M059J (cell line): ENCODE measurements at places on chromosomes 3 and 15. TPM values are rescaled to one million over a fixed set of nuclear protein-coding genes. Genes with fewer than 3 reads are reported as not detected.

DNA sequence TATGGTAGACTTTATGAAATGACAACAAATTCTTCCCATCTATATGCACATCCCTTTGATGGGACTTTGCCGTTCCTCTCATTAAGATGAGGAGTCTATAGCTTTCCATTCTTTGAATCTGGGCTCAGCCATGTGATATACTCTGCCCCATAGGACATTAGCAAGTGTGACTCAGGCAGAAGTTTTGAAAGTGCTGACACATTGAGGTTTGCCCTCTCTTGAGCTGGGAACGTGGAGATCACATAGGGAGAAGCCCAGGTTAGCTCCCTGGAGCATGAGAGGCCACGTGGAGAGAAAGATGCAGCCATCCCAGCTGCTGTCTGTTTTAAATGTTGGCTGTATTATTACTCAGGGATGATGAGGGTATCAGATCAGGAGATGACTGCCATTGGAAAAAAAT, 67.7 kb upstream of the OXTR start:
- peak; percentile 85 for DNase-seq

- peak; percentile 52 for DNase-seq
Observed at GRCh38 chr15:90482124-90483011, 47.4 kb upstream of the CRTC3 start.

DNA sequence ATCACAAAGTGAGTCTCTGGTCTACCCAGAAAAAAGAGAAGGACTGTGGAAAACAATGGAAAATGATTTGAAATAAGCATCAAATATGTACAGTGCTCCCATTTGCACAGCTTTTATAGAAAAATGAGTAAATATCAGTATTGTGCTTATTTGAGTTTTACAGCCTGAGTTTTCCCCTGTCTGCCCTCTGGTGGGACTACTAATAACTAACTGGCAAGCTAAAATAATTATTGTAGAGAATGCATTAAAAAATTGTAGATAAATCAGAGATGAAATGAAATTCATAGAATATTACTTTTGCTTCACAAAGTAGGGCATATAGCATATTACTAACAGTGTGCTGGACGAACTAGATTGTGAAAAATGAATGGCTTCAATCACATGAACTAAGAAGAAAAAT, 287.1 kb downstream of the NAALADL2 start:
- peak; percentile 31 for DNase-seq

- no peak for DNase-seq
Observed at GRCh38 chr3:127120851-127121647, 71.9 kb upstream of the PRR23E start.

OR4F6 gene
- total RNA-seq: not detected in 2 replicates
